ENCODE measurements at places on chromosomes 3 and 15.

GRCh38 chr15:88021601-88022000, 234.9 kb downstream of the NTRK3 start:
- DNase-seq, result no peak

DNA sequence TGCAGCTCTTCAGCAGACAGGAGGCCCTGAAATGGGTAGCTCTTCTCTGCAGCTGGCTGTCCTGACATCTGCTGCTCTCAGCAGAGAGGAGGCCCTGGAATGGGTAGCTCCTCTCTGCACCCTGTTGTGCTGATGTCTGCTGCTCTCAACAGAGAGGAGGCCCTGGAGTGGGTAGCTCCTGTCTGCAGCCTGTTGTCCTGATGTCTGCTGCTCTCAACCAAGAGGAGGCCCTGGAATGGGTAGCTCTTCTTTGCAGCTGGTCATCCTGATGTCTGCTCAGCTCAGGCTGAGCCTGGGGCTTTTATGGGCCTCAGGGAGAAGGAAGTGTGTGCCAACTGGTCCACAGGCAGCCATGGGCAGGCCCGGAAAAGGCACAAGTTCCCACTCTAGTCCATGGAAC, 66.6 kb downstream of the PIK3CB start:
- no peak for DNase-seq

DNA sequence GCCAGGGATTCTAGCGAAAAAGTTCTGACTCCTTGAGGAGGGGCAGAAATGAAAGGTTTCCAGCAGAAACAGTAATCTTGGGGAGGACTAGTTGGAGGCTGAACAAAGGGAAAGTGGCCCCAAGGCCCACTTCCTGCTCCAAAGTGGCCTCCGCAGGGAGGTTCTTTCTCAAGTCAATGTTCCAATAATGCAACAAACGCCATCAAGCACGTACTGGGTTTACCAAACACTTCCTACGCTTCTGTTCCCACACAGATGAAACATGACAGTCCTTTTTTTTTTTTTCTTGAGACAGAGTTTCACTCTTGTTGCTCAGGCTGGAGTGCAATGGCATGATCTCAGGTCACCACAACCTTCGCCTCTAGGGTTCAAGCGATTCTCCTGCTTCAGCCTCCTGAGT, 9.6 kb upstream of the RCCD1 start:
- no peak for DNase-seq

DNA sequence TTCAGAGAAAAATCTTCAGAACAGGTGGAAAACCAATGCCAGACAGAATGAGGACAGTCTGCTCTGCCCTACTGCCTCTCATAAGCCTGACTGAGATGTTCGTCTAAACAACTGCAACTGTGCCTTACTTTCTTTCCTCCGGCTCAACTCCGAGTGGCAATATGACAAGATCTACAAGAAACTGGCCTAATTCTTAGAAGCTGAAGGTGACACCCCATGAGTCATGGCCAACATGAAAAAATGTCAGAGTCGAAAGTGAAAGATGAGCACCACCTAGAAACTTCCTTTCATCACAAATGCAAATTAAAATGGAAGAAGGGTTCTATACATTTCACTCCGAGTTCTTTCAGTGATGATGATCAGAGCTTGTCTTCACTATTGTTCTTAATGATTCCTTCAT, 12.9 kb downstream of the PCYT1A start:
- DNase-seq, result peak; percentile 59

DNA sequence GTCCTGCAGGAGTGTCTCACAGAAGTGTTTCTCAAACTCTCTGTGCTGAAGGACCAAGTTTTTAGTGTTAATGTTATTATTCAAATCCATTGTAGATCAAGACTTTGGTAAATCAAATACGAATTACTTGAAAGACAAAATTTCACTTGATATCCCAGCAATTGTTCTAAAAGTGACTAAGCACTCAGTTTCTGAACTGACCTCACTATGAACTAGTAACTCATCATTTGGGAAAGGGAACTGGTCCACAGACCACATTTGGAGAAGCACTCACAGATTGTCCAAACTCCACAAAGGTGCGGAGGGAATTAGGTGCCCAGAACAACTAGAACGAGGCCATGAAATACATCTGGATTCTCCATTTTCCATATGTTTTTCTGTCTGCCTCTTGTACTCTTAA, 25.6 kb downstream of the FAM43A start:
- DNase-seq, result no peak

GRCh38 chr3:53490459-53490968, 3.9 kb upstream of the CACNA1D start:
- no peak for DNase-seq

Data from stimulated activated CD4-positive, alpha-beta T cell treated with anti-CD3 and anti-CD28 coated beads, Interleukin-12 subunit alpha, Interleukin-12 subunit beta, amount 100 ng/mL, for 48 hours (primary cell).